ENCODE measurements at places on chromosomes 3 and 15.

- no peak for DNase-seq
Observed at GRCh38 chr3:169250000-169250399, 413.5 kb downstream of the MECOM start.

DNA sequence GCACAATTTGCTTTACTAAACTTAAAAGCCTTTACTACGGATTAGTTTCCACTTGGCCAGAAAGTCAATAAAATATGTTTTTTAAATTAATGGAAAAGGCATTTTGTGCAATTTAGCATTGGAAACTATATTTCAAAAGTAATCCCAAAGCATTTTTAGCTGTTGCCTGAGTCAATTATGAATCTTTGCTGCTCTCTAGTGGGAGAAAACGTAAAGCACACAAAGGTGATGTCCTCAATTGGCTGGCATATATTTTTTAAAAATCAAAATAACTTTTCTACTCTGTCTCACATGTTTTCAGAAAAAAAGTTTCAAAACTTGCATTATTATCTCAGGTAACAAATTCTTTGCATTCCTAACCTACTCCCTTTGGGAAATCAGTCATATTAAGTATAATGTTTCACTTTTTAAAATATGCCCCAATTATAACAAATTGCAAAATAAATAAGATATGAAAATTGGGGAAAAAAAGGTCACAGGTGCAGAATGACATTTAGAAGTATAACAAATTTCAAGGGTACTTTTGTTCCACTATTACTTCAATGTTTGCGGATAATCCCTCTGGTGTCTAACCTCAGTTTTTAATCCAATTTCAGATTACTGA lies 47.2 kb upstream of the TEX55 start:
- DNase-seq: no peak

GRCh38 chr3:175777495-175777894 lies 918.4 kb downstream of the NAALADL2 start:
- DNase-seq: no peak

DNA sequence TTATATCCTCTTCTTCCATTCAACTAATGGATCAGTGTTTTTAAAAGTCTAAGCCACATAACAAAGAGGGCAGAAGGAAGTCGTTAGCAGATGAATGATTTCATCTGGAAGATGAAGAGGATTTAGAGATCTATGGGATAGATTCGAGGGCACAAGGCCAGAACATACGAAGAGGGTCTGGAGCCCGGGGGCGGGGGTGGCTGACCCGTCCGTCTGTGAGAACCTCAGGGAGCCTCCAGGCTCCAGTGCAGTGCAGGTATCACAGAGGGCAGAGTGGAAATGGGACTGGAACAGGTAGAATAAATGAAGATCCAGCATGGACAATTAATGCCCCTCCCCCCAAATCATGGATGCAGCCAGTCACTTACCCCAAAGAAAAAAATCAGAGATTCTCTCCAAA lies 1.5 kb upstream of the GOLGA8B start:
- no peak for DNase-seq

DNA sequence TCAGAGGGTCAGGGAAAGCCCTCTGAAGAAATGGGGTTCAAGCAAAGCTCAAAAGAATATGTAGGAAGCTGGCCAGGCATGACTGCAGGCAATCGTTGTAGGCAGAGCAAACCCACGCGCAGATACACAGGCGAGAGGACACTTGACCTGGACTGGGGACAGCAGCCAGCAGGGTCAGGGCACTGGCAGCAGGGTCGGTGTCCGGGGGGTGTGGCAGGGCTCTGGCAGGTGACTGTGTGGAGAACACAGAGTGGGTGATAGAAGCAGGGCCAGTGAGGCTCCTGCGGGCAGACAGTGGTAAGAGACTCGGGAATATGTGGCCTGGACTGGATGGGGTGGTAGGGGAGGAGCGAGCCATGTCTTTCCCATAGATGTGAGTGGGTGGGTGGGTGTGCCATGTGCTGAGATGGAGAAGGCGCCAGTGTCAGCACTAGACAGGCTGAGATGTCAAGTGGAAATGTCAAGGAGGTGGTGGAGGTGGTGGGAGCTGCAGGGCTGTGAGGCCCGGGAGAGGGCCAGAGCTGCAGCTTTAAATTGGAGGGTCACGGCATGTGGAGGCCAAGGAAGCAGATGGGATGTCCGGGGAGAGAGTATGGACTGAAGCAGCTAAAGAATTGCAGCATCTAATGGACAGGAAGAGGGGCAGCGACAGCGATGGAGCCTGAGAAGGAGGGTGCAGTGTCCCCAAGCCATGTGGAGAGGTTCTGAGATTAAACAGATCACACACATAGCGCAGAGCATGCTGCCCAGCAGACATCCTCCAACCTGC lies 13.4 kb downstream of the TMEM43 start:
- no peak for DNase-seq

DNA sequence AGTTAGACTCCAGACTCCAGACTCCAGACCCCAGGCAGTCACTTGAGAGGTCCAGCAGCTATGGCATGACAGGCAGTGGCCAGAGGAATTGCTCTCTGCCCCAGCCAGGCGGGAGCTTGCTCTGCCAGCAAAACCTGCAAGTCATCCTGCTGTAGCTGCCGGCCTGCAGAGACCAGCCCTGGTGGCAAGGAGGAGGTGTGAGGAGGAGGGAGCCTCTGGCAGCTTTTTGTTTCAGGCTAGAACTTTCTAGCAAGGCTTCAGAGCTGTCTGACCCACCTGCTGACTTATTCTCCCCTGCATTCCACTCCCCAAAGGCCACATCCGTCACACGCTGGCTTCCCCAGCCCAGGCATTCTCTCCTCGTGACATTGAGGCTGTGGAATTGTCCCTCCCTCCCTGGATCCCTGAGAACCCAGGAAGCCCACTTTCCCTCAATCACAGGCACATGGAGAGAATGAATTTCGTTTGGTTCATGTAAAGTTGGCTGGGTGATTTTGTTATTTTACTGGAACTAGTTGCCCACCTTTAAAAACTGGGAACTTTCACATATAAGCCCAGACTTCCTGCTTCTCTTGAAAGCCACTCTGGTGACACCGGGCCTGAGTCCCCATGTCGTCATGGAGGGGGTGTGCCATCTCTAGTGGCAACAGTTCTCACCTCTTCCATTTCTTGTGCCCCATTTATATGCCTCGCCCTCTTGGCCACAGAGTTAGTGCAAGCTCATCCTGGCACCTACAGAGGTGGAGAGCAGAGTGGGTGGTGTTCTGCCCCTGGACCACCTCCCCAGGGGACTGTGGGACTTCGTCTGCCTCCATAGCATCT lies 82.7 kb downstream of the ABHD5 start:
- no peak for DNase-seq

- DNase-seq: no peak
Observed at GRCh38 chr15:66474135-66474534, 23.4 kb downstream of the SNAPC5 start.

All from cerebellar nuclear complex (tissue), 1 donor.